ENCODE measurements at places on chromosomes 6 and 20.

DNA sequence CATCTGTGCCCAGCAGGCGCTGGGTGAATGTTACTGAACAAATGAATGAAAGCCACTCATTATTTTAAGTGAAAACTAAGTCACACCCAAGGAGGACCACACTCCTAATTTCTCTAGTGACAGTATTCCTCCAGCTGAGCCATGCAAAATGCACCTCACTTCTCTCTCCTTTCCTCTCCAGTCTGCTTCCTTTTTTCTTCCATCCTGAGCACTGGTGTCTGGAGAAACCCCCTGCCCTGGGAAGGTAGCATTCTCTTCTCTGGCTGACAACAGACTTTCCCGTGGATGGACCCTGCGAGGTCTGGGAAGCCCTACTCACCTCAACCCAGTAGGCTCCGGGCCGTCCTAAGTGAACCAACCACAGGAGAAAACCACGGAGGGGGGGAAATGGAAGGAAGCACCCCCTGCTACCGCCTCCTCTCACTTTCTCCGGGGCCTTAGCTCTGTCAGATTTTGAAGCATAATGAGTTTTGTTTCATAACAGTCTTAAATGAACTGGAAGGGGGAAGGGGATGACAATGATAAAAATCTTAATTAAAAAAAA is 22.6 kb downstream of the TRERF1 start:
- DNase-seq: no peak

GRCh38 chr6:149884215-149884614 is 13.7 kb downstream of the RAET1E start:
- no peak for DNase-seq

GRCh38 chr6:44185953-44186634 is 27.5 kb downstream of the CAPN11 start:
- DNase-seq: no peak

DNA sequence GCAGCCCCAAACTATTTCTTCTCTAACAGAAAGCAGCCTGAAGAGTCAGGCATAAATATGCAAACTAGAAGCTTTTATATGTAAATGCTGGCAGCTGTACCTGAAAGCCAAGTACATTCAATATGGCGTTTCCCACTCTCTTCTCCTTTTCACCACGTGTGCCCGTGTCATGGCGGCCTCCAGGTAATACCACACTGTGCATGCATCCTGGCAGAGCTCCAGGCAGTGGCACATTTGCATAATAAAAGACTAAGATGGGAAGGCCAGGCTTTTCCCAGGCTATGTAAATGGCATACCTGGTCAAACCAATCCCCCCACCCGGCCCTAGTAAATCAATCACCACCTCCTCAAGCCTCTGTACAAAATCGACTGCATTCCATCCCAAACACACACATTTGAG is 120.6 kb downstream of the MMUT start:
- no peak for DNase-seq

DNA sequence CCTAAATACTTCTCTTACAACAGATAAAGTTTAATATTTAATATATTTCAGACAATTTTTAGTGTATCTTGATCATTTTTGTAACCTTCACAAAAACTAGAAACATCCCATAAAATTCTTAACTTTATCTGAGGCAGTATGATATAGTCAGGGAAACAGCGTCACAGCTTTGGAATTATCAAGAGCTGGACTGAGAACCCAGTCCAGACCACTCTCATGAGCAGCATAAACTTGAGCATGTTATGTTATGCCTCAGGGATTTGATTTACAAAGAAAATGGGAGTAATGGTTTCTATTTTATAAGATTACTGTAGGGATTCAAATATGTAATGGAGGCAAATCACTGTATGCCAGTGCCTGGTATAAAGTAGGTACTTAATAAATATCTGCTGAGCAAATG is 8.3 kb upstream of the MARCKS start:
- no peak for DNase-seq

GRCh38 chr20:12965212-12965869 is 43.4 kb upstream of the SPTLC3 start:
- no peak for DNase-seq

DNA sequence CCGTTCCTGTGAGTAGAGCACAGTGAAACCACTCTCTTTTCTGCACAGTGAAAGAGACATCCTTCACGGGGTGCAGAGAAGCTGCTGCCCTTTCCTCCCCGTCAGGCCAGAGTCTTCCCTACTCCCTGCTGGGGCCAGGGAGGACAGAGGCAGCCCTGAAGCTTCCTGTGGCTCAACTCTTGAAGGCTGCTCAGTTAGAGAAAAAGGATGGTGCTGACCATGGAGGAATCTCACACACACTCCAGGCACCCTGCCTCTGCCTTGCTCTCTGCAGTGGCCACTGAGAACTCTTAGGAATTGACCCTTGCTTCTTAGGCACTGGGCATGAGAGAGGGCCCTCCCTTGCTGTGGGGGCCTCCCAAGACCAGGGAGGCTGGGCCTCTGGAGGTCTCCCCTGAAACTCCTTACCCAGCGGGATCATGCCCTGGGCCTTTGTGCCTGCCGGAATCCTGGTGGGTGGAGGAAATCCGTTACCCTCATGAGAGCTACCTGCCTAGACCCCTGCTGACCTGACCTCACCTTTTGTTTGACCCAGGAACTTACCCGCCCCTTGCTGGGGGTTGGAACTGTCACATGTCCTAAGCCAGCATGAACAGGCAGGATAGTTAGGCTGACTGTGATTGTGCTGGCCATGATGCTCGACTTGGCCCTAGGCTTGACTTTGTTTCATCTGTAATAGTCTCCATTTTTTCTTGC is 65.0 kb upstream of the CD93 start:
- DNase-seq: no peak

GRCh38 chr6:117399924-117400323 is 25.8 kb downstream of the ROS1 start:
- DNase-seq: no peak

DNA sequence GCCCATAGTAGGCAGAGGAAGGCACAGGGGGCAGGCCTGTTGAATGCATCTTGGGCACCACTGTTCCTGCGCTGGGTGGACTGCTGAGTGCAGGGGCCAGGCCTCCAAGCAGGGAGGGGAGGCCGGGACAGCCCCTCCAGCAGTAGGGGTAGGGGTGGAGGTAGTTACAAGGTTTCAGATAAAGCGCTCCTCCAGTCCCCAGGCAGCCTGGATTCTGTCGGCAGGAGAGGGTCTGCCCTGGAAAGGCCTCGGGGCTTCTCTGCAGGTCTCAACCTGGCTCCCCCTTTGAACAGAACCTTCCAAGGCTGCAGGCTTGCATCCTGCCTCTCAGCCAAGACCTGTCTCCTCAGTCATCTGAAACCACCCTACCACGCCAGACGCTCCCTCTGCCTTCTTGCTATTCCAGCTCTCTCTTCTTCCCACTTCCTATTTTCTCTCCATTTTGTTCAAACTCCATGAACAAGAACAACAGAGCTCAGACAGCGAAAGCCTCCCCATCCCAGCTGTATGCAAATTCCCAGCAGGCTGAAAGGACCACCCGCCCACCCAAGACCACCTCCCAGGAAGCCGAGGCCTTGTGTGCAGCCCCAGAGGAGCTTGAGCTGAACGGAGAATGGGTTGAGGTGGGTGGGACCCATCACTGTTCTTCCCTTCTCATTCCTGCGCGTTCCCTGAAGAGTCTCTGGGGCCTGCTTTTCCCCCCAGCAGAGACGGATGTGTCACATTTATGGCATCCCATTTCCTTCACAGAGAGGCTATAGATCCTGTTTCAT is 1.4 kb downstream of the MLN start:
- DNase-seq: no peak

Measured in stimulated activated CD8-positive, alpha-beta memory T cell treated with anti-CD3 and anti-CD28 coated beads, Interleukin-4, amount 100 ng/mL, for 1 hour (primary cell).